ENCODE measurements at places on chromosomes 3 and 15.

GRCh38 chr3:132556508-132557159 is 40.4 kb upstream of the ACKR4 start:
- no peak for DNase-seq

DNA sequence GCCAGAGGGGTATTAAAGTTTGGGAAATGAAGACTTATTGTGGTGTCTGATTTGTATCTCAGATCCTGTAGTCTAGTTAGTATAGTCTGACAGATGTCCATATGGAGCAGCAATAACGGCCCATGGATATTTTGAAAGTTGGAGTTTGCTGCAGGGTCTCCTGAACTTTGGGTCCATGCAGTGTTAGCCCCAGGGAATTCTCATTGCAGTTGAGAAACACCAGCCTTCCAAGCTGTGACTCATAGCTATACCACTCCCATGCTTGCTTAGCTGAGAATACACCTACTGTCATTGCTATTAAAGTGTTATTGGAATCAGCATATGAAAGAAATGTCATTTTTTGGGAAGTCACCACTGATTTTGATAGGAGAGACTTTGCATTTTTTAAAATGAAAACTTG is 29.2 kb downstream of the TMOD2 start:
- DNase-seq: no peak

GRCh38 chr15:45134682-45135604 is 5.1 kb downstream of the DUOX1 start:
- DNase-seq: no peak

- peak; percentile 21 for DNase-seq
These were observed 13.5 kb downstream of the BFSP2 start for GRCh38 chr3:133413161-133414020.

DNA sequence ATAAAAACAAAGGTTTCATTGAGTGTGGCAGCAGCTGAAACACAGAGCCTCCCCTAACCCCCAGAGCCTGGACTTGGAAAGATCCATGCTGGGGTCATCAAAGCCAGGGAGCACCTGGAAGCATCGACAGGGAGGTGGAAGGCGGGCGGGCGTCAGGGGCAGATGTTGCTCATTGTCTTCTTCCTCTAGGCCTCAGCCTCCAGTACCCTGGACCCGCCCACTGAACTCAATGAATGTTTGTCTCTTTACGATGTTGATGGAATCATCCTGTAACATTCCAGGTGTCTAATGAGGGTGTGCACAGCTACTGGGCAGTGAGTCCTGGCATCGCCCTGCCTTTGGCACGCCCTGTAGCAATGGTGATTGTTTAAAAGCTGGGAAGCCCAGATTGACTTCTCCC is 9.8 kb downstream of the GP5 start:
- DNase-seq: no peak

- peak; percentile 91 for DNase-seq
These were observed 60.7 kb upstream of the HEG1 start for GRCh38 chr3:125116311-125117080.

- DNase-seq: no peak
These were observed 203.6 kb upstream of the MDFIC2 start for GRCh38 chr3:70516076-70516475.

DNA sequence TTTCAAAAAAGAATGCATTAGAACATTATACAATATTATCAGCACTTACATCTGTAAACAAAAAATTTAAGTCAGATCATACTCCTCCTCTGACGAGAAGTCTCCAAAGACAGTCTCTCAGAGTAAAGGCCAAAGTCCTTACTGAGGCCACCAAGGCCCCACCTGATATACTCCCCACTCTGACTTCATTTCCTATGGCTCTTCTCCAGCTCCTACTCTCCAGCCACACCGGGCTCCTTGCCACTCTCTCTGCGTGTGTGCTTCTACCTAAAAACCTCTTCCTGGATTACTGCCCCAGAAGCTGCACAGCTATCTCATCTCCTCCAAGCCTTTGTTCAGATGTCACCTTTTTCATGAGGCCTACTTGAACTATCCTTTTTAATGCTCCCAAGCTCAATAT is 5.0 kb downstream of the DCP1A start:
- no peak for DNase-seq

DNA sequence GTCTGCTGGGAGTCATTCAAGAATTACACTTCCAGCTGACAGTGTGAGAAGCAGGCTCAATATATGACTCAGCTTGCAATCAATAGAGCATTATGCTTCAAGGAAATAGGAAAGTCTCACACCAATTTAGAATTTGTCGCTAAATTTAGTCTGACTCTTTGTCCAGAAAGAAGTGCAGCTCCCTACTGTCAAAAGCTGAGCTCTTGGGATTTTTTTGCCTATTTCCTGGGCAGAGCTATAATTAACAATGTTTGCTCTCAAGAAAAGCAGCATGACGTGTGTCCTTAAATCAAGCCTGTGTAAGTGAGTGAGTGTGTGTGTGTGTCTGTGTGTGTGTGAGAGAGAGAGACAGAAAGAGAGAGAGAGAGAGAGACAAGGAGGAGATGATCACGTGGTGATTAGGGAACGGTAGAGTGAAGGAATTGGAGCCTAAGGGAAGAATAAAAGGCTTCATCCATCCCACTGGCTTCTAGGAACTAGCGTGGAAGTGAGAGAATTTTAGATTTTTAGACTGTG is 16.4 kb upstream of the SLC35G2 start:
- peak; percentile 43 for DNase-seq

GRCh38 chr3:126538316-126538715 is 14.4 kb downstream of the CHST13 start:
- no peak for DNase-seq

GRCh38 chr3:30269751-30270445 is 336.5 kb upstream of the TGFBR2 start:
- no peak for DNase-seq

GRCh38 chr3:141286856-141287255 is 55.2 kb downstream of the PXYLP1 start:
- no peak for DNase-seq

- DNase-seq: peak; percentile 62
These were observed 8.0 kb downstream of the ESYT3 start for GRCh38 chr3:138442433-138442832.

DNA sequence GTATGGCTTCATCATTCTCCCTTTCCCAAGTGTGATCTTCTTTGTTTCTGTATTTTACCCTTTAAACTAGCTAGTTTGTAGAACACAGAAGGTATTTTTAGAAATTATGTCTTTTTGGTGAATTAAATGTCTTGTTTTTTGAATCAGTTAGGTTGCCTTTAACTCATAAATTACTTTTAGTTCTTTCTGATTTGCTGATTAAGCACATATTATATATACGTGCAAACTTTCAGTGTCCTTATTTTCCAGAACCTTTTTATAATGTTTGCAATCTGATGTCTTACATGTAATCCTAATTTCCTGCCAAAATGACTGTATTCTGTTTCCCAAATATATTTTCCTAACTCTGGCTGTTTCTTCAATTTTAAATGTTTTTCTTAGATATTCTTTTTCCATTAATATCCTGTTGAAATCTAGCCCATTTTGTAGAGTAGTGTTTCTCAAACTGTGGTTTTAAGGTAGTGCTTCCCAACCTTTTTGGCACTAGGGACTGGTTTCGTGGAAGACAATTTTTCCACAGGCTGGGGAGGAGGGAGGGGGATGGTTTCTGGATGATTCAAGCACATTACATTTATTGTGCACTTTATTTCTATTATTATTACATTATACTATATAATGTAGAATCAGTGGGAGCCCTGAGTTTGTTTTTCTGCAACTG is 51.8 kb downstream of the CHD2 start:
- DNase-seq: no peak

DNA sequence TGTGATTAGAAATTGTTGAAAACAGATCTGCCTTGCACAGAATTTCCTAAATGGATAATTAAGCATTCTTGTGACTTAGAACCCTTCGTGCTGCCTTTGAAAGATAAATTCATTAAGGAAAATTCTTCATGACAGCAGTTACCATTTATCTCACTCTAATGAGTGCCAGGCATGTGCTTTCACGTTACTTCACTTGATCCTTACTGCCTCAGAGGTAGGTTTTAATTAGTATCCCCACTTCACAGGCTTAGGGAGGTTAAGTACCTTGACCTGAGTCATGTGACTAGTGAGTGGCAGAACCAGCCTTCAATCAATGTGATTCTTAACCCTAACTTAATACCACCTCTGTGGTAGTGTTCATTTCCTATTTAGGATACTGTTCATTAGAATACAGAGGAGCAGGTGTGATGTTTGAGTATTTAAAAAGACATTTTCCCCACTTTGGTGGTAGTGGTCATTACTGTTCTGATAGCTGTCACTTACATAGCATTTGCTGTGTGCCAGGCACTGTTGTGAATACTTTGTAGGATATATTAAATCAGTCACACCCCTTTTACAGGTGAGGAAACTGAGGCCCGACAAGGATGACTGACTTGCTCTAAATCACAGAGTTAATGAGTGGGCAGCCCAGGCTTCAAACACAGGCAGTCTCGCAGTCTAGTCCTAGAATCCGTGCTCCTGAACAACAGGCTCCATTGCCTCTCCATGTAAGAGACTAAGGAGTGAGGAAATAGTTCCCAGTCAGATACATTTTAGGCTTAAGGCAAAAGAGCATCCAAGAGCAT is 57.9 kb downstream of the RLBP1 start:
- no peak for DNase-seq

DNA sequence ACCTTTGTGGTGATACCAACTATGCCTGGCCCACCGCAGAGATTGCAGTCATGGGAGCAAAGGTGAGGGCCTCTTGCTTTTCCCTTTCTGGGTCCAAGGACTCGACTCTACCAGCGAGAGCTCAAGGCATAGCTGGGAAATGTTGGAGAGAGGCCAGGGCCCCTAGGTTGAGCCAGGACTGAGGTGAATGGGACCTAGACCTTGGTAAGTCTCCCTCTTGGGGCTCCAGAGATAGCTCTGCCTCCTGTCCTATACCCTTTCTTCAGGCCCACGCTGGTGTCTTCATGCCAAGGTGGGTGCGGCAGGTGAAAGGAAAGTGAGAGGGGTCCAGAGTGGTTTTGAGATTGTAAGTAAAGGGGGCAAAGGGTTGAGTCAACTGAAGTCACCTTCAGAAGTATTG is 77.5 kb downstream of the PCCB start:
- no peak for DNase-seq

DNA sequence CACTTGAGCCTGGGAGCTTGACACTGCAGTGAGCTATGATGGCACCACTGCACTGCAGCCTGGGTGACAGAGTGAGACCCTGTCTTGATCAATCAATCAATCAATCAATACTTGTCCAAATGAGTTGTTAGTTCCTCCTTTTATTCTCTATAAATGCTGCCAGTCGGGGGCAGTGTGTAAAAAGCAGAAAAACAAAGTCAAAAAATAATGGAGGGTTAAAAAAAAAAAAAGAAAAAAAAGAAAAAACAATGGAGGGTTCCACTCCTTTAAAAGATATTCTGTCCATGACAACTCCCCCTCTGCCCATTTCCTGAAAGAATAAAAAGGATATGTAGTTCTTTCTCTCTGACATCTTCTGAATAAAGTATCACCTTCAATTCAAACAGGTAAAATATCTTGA is 1068.6 kb downstream of the FHIT start:
- no peak for DNase-seq

DNA sequence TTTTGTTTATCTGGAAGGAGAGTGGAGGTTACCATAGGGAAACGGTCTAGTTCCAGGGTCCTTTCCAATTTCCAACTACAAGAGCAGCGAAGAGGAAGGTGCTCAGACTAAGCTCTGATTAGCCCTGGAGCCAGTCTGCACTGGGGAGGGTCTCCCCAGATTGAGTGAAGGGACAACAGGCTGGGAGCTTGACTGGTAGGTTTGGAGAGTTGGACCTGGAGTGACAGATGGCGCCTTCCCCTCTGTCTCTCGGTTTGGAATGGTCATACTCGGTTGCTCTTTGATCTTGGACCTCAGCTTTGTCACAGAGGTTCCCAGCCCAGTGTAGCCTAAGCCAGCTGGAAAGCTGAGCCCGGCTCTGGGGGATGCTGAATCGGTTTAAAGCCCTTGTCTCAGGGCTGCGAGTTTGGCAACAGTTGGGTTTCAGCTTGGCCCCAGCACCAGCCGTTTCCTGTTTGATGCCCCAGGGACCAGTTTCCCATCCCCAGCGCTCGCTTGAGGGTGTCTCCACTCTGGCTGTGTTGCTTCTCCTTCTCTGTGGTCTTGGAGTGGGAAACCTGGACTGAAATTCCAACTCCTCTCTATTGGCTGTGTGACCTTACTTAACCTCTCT is 53.1 kb upstream of the ULK4 start:
- peak; percentile 62 for DNase-seq

GRCh38 chr3:117567906-117568305 is 858.3 kb downstream of the TUSC7 start:
- DNase-seq: no peak

DNA sequence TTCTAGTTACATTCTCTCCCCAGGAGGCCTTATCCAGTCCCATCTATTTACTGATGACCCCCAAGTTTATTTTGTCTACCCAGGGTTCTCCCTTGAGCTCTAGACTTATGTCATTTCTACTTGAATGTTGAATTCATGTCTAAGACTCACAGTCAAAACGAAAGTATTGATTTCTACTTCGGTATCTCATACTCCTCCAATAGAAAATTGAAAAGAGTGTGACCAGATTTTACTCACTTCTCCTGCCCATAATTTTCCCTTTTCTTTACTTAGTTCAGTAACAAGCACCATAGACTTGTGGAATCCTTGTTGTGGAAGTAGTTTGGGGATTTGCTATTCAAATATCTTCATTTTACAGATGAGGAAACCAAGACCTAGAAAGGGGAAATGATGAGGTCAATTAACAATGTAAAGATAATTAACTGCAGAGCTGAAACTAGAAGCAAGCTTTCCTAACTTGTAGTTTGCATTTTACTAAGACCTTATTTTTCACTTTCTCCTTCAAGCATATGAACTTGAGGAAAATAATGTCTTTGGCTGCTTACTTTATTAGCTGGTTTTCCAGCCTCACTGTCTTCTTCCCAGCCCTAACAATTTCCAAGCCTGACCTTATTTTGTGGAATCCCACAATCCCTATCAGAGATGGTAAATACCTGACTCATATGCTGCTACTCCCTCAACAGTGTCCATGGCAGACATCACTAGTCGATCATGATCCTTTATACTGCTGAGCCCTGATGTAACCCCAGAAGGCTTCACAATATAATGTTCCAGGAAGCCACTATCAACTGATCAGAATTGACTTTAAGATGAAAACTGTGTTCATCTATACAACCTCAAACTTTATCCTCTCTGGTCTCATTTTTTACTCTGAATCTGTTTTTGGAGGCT is 123.9 kb upstream of the AGBL1 start:
- DNase-seq: no peak

DNA sequence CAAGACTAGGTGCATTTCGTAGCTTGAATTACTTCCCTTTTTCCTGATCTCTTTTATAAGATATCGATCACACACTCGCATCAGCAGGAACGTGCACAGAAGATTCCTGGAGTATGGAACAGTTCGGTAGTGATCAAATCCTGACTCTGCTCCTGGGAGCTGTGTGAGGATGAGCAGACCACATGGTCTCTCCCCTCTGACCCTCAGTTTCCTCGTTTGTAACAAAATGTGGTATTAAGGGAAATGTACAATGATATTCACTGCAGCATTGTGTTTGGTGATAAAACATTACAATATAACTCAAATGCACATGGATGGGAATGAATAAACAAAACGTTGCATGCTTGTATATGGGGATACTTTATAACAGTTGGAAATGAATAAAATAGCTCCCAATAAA is 26.7 kb downstream of the TMED3 start:
- DNase-seq: no peak

- no peak for DNase-seq
These were observed 815 bp downstream of the SPINT1 start for GRCh38 chr15:40844696-40845030.

GRCh38 chr3:6491768-6492167 is 369.1 kb upstream of the GRM7 start:
- no peak for DNase-seq

- no peak for DNase-seq
These were observed 27.5 kb downstream of the NR1I2 start for GRCh38 chr3:119809249-119810017.
